ENCODE measurements at places on chromosomes 3 and 15.

DNA sequence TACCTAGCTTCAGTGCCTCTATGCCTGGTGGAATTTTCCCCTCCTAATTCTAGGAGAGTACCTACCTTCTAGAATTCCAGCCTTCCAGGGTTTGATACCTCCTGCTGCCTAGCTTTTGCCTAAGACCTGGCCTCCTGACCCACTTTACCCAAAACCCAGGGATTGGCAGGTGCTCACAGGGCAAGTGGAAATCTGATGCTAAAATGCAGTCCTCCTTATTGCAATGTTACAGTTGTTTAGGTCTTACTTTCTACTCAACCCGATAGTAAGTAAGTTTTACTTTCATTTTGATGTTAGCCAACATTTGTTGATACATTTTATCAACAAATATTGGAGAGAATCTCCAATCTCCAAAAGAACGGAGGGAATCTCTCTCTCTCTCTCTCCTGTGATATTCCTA, 275.9 kb downstream of the DOCK3 start:
- no peak for DNase-seq

- no peak for DNase-seq
Measured at GRCh38 chr3:137222736-137223225, 265.0 kb downstream of the IL20RB start.

- DNase-seq = no peak
Measured at GRCh38 chr15:62365795-62366442, 200.8 kb upstream of the C2CD4B start.

- DNase-seq = no peak
Measured at GRCh38 chr15:88655103-88655553, 16.3 kb downstream of the ISG20 start.

- no peak for DNase-seq
Measured at GRCh38 chr3:8723612-8724011, 10.0 kb upstream of the CAV3 start.

DNA sequence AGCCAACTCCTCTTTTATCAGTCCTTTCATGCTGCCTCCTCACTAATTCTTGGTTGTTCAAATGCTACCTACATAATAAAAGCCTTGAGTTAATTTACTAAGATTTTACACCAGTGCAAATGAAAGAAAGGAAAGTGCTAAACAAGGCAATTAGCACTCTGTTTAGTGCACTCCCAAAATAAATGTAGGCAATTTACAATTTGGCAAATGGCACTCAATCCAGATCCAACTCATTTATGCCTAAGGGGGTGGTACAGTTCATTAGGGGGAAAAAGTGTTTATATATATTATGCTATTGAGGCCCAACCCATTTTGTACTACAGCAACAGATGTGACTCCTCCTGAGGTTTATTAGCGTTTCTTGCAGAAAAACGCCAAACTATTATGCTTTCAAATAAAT, 370.1 kb downstream of the NR2F2 start:
- no peak for DNase-seq

GRCh38 chr15:68421798-68422402, 10.1 kb downstream of the ITGA11 start:
- no peak for DNase-seq

DNA sequence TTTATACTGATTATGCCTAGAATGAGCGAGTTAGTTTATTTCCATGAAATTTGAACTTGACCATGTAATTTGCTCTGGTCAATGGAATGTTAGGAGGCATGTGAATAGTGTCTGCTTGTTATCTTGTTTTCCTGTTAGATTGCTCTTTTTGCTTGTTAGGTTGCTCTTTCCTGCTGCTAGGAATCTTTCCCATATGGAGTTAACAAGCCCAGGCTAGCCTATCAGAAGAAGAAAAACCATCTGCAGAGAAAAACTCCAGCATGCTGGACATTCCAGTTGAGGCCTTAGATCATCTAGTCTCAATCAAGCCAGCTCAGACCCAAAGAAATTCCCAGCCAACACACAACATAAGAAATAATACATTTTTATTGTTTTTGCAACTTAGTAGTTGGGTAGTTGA, 470.2 kb upstream of the AGTR1 start:
- DNase-seq = no peak

GRCh38 chr3:81911221-81911620, 149.8 kb upstream of the GBE1 start:
- no peak for DNase-seq

DNA sequence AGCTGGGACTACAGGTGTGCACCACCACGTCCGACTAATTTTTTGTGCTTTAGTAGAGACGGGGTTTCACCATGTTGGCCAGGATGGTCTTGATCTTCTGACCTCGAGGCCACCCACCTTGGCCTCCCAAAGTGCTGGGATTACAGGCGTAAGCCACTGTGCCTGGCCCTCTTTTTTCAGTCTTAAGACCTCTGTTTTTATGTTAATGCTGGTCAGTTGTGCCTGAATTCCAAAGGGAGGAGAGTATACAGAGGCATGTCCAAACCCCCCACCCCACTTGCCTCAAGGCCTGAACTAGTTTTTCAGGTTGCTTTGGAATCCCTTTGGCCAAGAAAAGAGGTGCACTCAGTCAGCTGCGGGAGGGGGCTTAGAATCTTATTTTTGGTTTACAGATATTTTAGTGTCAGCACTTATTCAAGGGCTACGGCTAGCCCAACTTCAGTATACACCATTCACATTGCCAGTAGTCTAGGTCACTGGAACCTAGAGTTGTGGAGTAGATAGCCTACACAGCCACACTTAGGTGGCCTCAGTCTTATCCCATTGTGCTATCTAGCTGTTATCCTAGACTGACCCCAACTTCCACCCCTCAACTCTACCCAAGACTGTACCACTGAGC, 128.0 kb upstream of the TPM1 start:
- DNase-seq = no peak

DNA sequence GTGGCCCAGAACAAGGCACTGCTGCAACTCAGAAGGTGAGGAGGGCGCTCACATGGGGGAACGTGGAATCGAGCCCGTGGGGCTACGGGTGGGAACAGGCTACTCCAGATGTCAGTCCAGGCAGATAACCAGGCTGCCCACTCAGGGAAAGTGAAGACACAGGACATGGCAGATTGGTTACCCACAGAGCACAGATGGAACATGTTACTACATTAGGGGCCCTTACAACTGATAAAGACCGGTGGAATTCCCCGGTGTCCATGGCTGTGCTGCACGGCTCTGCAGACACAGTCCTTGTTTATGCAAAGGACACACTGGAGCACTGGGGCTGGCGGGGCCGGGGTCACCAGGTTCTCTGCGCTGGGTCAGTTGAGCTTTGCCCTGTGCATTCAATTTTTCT, 36.9 kb downstream of the PCSK6 start:
- DNase-seq = no peak

DNA sequence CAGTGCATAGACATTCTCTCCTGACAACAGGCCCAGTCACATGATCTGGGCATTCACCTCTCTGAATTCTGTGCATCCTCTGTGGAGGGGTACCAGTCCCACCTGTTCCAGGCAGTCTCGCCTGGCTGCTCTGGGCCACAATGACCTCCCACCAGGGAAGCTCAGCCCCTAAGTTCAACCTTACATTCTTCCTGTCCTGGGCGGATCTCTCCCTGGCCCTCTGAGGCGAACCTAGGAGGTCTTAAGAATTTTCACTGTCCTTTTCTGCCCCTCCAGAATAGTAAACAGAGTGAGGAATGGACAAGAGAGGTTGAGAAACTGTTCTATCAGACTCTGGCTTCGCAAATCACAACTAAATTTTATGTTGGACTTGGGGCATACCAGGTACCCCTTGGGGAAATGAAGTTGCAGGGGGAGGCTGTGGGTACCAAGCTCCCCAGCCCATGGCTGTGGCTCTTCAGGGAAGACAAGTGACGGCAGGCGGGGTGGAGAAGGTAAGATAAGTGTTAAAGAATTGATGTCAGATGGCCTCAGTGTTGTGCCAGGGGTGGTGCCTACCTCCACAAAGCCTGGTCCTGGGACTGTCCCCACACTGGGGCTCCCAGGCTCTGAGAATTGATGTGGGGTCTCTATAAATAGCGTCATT, 5.3 kb downstream of the SCN5A start:
- no peak for DNase-seq

DNA sequence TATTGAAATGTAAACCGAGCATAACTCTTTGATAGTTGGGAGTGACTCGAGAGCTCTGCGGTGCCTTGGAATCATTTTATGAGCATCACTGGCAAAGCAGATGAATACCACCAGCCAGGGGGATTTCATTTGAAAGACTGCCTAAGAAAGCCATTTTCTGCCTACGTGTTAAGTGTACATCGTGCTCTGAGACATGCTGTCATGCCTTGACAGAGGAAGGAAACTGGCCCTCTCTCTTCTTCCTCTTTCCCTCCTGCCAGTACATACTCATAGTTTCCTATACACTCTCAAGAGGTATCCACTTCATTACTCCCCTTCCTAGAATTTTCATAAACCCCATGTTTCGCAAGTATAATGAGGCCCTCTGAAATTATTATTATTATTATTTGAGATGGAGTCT, 8.8 kb downstream of the BCL2A1 start:
- no peak for DNase-seq

DNA sequence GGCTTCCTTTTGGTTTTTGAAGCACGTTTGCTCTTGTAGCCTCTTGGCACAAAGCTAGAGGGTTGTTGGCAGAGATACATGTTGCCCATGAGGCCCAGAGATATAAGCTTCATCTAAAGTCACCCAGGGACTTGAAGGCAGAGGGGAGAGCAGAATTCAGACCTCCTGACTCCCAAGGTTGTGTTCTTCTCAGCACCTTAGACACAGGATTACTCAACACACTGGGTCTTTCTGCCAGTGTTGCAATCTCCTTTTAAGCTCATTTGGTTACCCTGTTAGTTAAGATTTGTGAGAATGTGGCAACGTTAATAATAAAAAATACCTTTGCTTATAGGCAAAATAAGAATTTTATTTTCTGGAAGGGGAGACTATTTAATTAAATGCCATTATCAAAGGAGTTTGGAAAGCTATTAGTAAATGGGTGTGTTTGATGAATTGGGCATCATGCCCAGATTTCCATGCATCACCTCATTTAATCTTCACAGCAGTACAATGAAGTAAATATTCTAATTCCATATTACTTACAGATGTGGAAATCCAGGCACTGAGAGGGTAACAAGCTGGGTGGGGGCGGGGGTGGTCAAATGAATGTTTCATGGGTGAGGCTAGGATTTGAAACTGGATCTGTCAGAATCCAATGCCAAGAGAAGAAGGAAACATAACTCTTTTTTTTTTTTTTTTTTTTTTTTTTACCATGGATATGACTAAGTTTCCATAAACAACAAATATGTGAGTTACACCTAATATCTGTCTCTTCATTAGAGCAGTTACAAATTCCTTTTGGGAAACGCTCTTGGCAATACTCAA, 183.3 kb downstream of the NR1D2 start:
- no peak for DNase-seq

- no peak for DNase-seq
Measured at GRCh38 chr3:149767720-149768119, 15.4 kb upstream of the COMMD2 start.

DNA sequence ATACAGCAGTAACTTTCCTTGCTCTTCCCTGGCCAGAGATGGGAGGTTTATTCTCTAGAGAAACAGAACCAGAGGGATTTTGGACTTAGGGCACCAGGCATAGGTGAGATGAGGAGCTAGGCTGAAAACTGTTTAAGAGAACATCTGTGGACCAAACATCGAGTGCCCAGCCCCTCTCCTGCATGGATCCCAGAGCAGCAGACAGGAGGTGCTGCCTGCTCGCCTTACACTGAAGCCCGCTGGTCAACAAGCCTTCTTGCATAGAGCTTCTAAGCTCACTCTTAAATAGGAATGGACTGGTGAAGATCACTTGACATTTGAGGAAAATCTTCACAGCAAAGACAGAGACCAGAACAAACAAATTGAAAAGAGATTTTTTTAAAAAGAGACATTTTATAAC, 41.2 kb downstream of the PARP15 start:
- DNase-seq = no peak

DNA sequence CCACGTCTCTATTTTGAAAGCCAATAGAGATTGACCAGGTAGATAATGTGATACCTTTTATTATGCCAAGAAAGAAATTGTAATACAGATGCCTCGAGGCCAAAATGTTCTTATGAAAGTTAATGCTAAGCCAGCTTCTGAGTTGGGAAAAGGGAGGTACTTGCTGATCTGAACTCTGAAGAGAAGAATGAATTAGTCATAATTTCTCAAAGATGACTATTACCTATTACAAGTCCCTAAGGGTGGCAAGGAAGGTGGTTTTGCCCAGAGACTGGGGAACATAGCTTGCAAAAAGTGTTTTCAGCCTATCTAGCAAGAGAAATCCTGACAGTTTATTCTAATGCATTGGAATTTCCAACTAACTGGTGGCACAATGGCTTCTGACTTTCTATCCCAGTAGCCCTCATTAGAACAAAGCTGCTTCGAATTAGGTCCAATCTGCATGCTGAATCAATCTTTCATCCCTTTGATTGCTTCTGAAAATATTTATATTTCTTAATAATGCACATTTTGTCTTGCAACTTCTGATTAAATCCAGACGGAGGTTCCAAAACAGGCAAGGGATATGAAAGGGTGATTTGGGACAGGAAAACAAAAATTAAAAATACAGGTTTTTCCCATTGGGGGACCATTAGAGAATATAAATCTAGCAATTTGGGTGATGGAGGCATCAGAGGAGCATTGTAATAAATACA, 17.7 kb upstream of the NR2F2 start:
- no peak for DNase-seq

DNA sequence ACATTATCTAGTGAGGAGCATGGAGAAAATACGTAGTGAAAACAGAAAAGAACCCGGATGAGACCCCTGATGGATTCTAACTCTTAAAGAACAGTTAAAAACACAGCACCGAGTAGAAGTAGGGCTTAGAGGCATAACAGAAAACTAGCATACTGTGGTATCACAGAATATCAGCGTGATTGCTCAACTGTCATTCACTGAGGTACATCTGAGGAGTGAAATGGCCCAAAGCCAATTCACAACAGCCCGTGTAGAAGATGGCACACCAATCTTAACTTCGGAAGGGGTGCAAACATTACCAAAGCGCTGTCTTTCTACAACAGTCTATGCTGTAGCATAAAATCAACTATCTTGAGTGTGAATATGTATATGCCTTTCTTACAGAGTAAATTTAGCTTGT, 1.8 kb downstream of the CLASP2 start:
- no peak for DNase-seq

GRCh38 chr15:29570121-29570947, 251.9 kb downstream of the TJP1 start:
- no peak for DNase-seq

GRCh38 chr3:126142652-126143051, 37.7 kb downstream of the ALDH1L1 start:
- no peak for DNase-seq

Measured in D721Med (cell line).